CD14-positive monocyte (primary cell): ENCODE measurements at places on chromosomes 13 and 19.
A peak's percentile ranks its signal among the peaks of the same experiment; 100 is the strongest.

DNA sequence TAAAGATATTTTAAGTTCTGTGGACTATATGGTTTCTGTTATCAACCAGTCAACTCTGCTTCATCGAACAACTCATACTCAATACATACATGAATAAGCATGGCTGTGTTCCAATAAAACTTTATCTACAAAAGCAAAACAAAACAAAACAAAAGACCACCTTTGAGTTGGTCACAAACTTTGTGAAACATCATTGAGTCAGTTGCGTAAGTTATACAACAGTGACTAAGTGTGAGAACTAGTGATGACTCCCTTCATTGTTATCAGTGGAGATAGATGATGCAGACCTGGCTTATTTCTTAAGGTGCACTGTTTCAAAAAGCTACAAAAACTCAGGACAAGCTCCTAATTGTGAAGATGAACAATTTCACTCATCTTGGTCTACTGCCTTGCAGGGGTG is 14.5 kb upstream of the KLK4 start:
- DNase-seq, result no peak

DNA sequence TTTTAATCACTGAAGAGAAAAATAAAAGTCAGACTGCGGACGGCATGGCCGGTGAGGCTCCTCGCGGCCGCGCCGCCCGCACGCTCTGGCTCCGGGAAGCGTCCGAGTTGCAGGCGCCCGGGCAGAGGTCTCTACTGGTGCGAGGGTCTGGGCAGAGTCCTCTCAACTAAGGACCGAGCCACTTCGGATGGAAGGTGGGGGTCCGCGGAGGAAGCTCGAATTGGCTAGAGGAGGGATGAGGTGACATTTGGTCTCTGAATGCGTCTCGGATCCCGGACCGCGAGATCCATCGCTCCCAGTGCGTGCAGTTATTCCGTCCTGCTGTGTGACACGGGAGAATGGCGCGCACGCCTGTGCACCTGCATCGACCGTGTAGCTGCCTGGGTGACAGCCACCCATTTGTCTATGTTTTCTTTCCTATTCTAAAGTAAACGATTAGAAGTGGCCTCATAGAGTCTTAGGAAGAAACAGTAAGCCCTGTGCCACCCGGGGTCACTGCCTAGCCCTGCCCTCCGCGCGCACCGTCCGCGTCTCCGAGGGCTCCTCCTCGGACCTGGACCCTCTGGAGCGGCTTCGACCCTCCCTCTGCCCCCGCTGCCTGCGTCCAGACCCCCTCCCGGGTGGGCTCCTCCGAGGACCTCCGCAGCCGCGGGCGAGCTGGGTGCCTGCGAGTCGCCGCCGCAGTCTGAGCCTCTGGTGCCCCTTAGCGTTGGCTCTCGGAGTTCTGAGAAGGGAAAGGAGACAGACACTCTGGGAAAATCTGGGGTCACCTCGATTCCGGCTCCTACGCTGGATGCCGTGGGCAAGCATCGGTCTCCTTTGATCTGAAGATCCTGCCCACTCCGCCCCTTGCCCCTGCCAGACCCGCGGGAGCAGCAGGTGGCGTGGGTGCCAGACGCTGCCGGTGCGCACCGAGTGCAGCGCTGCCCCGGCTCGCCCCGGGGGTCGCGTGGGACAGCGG is 347.4 kb downstream of the LIG4 start:
- DNase-seq, result no peak

DNA sequence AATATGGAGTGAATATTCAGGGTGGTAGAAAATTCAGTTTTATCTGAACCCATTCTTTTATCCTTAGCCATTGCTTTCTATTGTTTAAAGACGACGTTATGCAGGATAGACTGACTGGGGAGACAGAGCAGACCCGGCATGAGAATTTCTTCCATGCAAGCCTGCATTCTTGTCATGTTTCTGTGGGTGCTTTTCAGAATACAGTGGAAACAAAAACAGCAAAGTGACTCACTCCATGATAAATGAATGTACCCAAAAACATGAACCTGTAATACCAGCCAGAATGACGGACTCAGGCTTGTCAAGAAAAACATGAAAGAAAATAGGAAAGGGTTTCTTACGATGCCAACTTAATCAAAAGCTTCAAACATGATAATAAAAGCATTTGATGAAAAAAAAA is 924.0 kb downstream of the EFNB2 start:
- DNase-seq, result no peak

GRCh38 chr19:46189971-46190888 is 39.3 kb upstream of the IGFL1 start:
- DNase-seq, result no peak

- no peak for DNase-seq
Measured at GRCh38 chr13:76759877-76760276, 126.3 kb downstream of the KCTD12 start.

DNA sequence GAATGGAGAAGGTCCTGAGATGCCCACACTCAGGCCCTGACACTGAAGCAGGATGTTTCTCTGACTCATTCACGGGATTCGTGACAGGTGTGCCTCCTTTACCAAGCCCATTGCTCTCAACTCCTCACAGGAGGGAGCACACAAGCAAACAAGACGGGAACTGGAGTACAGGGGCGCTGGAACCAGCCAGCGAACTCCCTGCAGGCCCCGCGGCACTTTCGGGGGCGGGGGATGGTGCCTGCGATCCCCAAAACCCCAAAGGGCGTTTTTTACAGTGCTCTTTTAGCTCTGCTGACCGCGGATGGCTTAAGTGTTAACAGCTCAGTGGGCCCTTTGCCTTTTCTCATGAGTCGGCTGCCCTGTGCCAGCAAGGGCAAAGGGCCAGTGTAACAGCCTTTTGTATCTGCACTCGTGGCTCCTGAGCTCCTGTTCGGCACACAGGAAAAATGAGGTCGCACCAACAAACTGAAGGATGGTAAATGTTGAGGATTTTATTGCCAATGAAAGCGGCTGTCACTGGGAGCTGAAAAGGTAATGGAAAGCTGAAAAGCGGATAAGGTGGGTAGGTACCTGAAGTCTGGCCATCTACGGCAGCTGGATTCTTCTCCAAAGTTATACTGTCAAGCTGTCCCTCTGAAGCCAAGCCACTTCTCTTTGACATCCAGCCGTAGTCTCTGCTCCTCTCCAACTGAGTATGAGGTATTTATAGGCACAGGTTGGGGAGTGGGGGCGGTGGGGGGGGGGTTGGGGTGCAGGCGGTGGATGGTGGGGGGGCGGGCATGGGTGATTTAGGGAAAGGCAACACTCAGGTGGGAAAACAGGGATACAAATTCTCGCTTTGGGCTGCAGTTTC is 65.0 kb upstream of the TRPC4 start:
- DNase-seq, result no peak

GRCh38 chr19:2546128-2547032 is 70.5 kb downstream of the GADD45B start:
- DNase-seq, result peak; percentile 63

- no peak for DNase-seq
Measured at GRCh38 chr13:94192431-94192975, 287.0 kb downstream of the DCT start.

DNA sequence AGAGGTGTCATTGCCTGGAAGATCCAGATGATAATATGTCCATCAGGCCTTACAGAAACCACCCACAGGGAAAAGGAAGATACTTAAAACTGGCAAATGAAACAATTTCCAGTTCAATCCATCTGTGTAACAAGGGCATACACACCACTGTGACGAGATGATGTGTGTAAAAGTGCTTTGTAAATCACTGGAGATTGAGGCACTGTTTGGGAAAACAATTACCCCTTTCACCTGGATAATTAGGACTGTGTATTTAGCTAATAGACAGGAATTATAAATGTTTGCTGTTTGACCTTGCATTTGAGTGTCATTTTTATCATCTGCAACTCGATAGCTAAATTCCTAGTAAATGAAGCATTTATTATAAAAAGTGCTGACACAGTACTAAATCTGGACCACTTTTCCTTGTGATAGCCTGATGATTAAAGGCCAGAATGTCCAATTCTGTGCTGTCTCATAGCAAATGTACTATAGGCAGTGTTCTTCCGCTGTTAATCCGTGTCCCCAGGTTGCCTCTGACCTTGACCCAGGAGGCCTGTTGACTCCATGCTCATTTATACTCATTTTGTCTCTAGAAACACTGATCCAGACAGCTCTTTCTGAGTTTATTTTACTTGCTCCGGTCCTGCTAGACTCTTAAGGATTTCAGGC is 105.8 kb downstream of the LACC1 start:
- no peak for DNase-seq

- no peak for DNase-seq
Measured at GRCh38 chr19:30649934-30650614, 277.9 kb downstream of the ZNF536 start.

GRCh38 chr13:103351035-103351828 is 285.0 kb upstream of the SLC10A2 start:
- DNase-seq, result no peak

GRCh38 chr19:35407619-35408018 is 36.8 kb downstream of the GPR42 start:
- DNase-seq, result no peak

- DNase-seq, result no peak
Measured at GRCh38 chr13:96809366-96810096, 184.7 kb downstream of the OXGR1 start.

GRCh38 chr19:55116232-55116858 is 1.1 kb downstream of the PPP1R12C start:
- DNase-seq, result peak; percentile 78

DNA sequence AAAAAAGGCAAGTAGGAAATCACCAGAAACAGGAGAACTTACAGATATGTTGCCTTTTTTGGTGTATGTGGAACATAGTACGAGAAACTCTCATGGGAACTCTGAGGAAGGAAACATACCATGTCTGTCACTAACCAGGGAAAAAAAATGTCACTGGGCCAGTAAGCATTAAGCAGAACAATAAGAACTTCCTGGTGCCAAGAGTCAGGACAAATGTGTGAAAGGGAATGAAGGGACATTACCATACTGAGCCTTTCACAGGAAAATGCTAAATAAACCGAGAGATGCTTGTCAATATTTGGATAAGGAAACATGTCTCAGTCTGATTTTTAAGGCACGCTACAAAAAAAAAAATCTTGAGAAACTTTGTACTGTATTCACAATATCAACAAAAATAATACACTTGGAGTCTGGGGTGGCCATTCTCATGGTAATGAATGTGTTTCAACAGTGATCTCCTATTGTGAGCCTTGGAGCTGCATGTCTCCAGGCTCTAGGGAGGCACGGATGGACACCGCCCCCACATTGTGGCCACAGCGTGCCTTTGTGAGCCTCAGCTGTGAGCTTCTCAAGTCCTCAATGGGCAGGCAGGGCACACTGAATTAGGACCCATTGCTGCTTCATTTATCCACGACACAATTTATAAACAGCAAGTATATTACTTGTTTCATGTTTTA is 113.0 kb upstream of the ARGLU1 start:
- DNase-seq, result no peak

GRCh38 chr19:30375553-30376031 is 3.4 kb downstream of the ZNF536 start:
- DNase-seq, result no peak

DNA sequence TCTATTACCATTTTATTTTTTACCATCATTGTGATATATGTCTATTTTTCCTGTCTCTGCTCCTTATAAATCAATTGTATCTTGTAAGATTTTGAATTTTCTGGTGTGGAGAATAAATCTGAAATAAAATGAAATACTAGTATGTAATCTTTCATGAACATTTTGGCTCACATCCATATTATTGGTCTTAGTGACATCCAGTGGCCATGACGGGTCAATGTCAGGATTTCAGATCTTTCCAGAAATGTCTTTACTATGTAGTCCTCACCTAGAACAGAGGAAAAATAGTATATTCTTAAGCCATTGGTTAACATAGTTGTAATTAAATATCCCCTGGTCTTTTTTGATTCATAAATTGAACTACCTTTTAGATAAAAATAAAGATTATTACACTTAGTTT is 109.8 kb upstream of the GPC6 start:
- DNase-seq, result no peak

GRCh38 chr19:5561559-5561958 is 6.2 kb downstream of the TINCR start:
- DNase-seq, result no peak

DNA sequence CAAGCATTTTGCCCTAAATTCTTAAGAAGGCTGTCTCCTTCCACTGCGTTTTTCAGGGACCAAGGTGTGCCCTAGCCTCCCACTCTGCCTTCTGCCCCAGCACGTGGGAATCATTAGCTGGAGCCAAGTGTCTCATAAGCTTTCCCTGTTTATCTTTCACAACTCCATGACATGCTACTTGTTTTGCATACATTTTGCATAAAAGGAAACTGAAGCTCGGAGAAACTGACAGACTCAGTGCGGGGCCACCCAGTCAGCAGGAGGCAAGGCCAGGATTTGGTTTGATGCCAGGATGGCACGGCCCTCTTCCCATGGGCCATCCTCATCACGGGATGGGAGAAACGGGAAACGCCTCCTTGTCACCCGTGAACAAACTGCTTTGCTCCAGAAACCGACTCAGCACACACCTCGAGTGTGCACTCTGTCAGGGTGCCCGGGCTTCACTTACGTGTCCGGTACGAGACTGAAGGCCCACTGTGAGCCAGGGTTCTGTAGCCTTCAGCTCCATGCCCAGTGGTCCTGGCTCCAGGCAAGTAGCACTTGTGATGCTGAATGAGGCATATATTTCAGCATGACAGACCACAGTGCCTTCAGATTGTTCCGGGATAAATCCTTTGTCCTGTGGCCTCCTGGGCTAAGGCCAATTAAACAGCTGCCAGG is 9.6 kb downstream of the CEBPA start:
- peak; percentile 88 for DNase-seq

- no peak for DNase-seq
Measured at GRCh38 chr19:29521291-29522075, 4.3 kb upstream of the VSTM2B start.

GRCh38 chr13:47555235-47555634 is 445.8 kb downstream of the SUCLA2 start:
- no peak for DNase-seq

GRCh38 chr19:6056282-6056741 is 54.0 kb downstream of the RFX2 start:
- no peak for DNase-seq

DNA sequence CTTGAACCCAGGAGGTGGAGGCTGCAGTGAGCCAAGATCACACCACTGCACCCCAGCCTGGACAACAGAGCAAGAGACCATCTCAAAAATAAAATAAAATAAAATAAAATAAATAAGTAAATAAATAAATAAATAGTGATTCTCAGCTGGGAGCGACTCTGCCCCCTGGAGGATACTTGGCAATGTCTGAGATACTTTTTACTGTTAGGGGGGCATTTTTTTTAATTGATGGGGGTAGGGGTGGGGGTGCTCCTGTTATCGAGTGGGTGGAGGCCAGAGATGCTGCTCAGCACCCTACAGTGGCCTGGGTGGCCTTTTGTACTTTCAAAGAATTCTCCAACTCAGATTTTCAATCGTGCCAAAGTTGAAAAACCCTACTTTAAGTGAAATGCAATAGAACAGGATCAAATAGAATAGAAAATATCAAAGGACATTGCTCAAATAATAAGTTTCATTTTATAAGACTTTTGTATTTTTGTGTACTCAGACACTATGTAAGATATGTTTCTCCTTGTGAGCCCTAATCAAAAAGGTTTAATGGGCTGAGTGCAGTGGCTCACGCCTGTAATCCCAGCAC is 7.1 kb upstream of the CLPP start:
- no peak for DNase-seq
